Activated T-helper 1 cell treated with anti-CD3 and anti-CD28 coated beads, Interleukin-12 subunit alpha, Interleukin-12 subunit beta, Interleukin-2, Interleukin-4 antibody, amounts not matched to agents 30 ng/mL and 10 ng/mL and 1 ng/mL, durations not matched to agents 14 hours and 24 hours and 36 hours (primary cell): ENCODE measurements at places on chromosomes 3 and 15. TPM values are rescaled to one million over a fixed set of nuclear protein-coding genes. Genes with fewer than 3 reads are reported as not detected.
A peak's percentile ranks its signal among the peaks of the same experiment; 100 is the strongest.

Gene AADACL2
- not detected in 2 replicates for total RNA-seq

Gene GOLGA6B
- not detected in 2 replicates for total RNA-seq

Gene PLA1A
- 0.22 and 0.29 TPM in 2 replicates for total RNA-seq

Gene AMIGO3
- total RNA-seq = 0.39 TPM in 1 of 2 replicates, not detected in the other

DNA sequence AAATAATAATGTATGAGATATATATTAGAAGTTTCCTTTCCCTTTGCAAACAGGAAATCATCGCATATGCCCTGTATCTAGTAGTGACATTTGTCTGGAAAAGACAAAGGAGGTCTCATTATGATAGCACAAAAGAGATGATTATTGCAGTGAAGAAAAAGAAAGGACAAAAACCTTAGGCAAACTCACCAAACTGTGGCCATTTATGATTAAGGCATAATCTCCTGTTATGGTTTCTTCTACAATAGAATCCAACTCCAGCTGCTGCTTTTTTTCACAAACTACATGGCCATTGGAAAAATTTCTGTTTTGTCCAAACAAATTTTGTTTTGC lies 218.2 kb downstream of the ATP8B4 start:
- no peaks in the 10 kb centered on the region for H3K4me1 ChIP-seq
- H3K4me3 ChIP-seq = no peak overlapping the region
- DNase-seq = no peak

- peaks cover 7% of the 10 kb centered on the region for H3K27me3 ChIP-seq
- H3K4me3 ChIP-seq = no peak overlapping the region
- no peak for DNase-seq
- no peaks in the 10 kb centered on the region for H3K4me1 ChIP-seq
- H3K27ac ChIP-seq = no peak overlapping the region
These were observed 16.9 kb upstream of the SPATA12 start for GRCh38 chr3:57043518-57043917.

GRCh38 chr3:9914559-9915253 lies 2.2 kb upstream of the IL17RC start:
- H3K4me1 ChIP-seq = peaks cover 18% of the 10 kb centered on the region
- no peaks in the 10 kb centered on the region for H3K36me3 ChIP-seq
- DNase-seq = no peak
- H3K27me3 ChIP-seq = peaks cover 2% of the 10 kb centered on the region
- no peak overlapping the region for H3K27ac ChIP-seq
- H3K4me3 ChIP-seq = peak overlapping the region; percentile 15

GRCh38 chr15:43792761-43793476 lies 799 bp downstream of the SERF2 start:
- peaks cover 47% of the 10 kb centered on the region for H3K4me1 ChIP-seq
- H3K27ac ChIP-seq = peak overlapping the region; percentile 94
- no peaks in the 10 kb centered on the region for H3K27me3 ChIP-seq
- H3K4me3 ChIP-seq = peak overlapping the region; percentile 97
- peak; percentile 23 for DNase-seq

DNA sequence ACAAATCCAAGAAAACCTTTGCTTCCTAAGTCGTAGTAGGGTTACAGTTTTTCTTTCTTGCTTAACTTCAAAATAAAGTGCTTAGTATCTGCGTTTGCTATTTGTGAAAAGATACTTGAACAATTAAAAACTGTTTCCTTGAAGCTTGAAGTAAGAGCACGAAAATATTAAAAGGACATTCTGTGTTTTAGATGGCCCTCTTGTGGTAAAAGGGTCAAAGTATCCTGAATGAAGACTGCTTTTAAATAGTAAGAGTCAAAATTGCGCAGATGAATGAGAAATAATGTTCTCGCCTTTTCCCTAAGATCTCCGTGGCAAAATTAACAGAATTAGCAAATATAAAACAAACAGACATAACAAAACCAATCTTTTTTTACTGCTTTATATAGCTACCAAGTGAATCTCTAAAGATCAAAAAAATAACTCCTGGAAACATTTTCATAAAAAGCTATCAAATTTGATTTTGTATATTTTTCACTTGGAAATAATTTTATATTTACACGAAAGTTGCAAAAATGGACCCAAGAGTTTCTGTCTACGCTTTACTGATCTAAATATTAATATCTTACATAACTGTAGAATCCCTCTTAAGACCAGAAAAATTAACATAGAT lies 175.4 kb downstream of the MBNL1 start:
- no peaks in the 10 kb centered on the region for H3K27me3 ChIP-seq
- H3K36me3 ChIP-seq = peaks cover 31% of the 10 kb centered on the region
- peaks cover 65% of the 10 kb centered on the region for H3K4me1 ChIP-seq
- H3K4me3 ChIP-seq = no peak overlapping the region
- no peak for DNase-seq

DNA sequence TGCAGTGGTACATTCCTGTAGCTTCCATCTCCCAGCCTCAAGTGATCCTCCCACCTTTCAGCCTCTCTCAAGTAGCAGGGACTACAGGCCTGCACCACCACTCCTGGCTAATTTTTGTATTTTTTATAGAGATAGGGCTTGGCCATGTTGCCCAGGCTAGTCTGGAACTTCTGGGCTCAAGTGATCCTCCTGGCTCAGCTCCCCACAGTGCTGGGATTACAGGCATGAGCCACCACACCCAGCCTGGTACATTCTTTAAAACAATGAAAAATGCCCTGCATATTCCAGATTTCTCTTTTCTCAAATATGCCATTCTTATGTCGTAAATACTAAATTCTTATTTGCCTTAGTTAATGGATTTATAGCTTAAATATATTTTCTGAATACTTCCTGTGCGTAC lies 581.4 kb downstream of the MECOM start:
- DNase-seq = no peak
- H3K27me3 ChIP-seq = no peaks in the 10 kb centered on the region
- H3K4me3 ChIP-seq = no peak overlapping the region
- H3K4me1 ChIP-seq = no peaks in the 10 kb centered on the region

DNA sequence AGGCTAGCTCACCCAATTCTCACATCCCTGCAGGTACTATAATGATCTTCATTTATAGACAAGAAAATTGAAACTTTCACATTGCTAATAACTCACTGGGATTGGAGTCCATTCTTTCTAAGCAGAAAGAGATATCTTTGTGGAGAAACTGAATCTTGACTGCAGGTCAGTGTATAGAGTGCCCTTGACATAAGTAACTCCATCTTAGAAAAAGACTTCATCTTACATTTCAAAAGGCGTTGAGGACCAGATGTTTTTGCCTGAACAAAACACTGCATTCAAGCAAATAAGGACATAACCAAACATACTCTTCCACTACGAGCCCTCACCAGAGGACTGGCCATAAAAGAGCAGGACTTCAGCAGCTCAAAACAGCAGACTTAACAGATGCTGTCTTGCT lies 6.8 kb upstream of the CCR3 start:
- no peak overlapping the region for H3K4me3 ChIP-seq
- H3K4me1 ChIP-seq = peaks cover 9% of the 10 kb centered on the region
- H3K27ac ChIP-seq = no peak overlapping the region
- H3K36me3 ChIP-seq = no peaks in the 10 kb centered on the region

- H3K4me1 ChIP-seq = no peaks in the 10 kb centered on the region
- no peak overlapping the region for H3K27ac ChIP-seq
- no peaks in the 10 kb centered on the region for H3K36me3 ChIP-seq
- H3K27me3 ChIP-seq = no peaks in the 10 kb centered on the region
- no peak overlapping the region for H3K4me3 ChIP-seq
These were observed 107.5 kb upstream of the ARHGEF26 start for GRCh38 chr3:154013736-154014135.

DNA sequence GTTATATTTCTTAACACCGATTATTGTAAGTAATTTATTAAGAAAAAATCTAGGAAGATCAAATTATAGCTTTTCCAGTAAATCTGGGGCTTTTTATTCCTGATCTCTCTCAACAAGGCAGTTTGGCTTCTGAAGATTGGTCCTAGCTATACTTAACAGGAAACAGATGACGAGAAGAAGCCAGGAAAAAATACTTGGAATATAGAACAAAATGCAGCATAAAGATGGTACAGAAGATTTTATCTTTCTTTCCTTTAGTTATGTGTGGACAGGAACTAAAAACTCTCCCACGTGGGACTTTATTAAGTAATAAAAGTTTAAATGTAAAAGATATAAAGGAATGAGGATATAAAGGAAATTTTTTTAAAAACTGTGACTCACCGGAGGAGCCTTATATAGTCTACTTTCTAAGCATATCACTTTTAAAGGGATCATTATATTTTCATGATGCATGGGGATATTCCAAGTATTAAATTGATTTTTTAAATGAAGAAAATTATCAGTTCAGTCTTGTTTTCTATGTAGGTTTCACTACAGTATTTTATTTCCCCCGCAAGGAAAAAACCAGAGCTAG lies 8.2 kb downstream of the B3GNT5 start:
- peaks cover 8% of the 10 kb centered on the region for H3K4me1 ChIP-seq
- no peaks in the 10 kb centered on the region for H3K27me3 ChIP-seq
- H3K4me3 ChIP-seq = no peak overlapping the region
- peaks cover 6% of the 10 kb centered on the region for H3K36me3 ChIP-seq
- H3K27ac ChIP-seq = no peak overlapping the region

DNA sequence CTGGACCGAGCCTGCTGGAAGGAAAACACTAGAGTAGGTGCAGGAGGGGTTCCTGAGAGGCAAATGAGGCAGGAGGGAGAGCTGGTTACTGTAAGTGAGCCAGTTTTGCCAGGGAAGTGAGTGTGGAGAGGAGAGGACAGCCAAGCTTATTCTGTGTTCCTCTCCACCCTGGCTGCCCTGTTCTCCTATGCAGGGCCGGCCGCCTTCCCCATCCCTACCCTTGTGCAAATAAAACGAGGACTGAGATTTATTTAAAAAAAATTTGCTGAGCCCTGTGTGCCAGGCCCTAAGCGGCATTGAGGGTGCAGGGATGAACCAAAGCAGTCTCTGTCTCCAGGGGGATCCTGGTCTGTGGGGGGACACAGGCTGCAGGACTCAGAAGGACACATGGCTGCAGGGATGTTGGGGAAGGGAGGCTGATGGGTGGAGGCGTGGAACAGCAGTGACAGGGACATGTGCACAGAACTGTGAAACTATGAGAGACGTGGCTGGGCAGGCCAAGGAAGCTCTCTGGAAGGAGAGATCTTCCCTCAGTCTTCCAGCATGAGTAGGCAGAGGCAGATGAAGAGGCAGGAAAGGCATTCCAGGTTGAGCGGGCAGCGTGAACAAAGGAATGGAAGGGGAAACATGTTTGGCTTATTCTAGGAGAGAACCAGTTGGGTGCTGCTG lies 12.1 kb downstream of the CORO2B start:
- no peak overlapping the region for H3K27ac ChIP-seq
- no peak for DNase-seq
- H3K36me3 ChIP-seq = no peaks in the 10 kb centered on the region
- H3K27me3 ChIP-seq = peaks cover 3% of the 10 kb centered on the region
- no peak overlapping the region for H3K4me3 ChIP-seq

DNA sequence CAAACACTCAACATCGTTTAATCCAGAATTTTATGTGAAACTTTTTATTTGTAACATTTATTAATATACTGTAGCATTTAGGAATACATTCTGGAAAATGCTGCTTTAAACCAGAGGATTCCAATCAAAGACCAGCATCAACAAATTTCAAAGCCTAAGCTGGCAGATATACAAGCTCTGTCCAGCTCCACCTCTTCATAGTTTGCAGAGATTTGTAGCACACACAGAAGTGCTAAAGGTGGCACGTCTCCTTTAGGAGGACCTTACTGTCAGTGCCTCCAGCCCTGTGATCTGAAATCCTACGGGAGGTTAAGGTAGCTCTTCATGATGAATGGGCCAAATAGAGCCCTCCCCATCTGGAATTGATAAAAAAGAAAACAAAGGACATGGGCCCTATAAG lies 329.7 kb upstream of the NECTIN3 start:
- H3K27me3 ChIP-seq = peaks cover 8% of the 10 kb centered on the region
- no peak overlapping the region for H3K27ac ChIP-seq
- no peak overlapping the region for H3K4me3 ChIP-seq
- H3K36me3 ChIP-seq = no peaks in the 10 kb centered on the region

DNA sequence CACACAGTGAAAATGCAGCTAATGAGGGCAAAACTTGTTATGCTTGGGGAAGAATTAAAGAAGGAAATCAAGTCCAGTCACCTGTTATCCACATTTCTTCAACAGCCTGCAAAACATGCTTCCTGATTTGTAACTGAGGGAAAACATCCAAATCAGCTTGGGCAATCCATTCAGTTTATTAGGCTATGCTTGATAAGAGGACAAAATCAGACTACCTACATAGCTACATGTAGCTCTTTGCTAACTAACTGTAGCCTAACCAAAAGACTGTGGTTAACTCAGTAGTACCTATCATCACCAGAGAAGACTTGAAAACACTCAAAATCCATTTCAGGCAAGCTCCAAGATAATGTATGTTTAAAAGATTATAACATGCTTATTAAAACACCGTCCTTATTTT lies 436.4 kb downstream of the SHQ1 start:
- no peaks in the 10 kb centered on the region for H3K27me3 ChIP-seq
- no peak overlapping the region for H3K4me3 ChIP-seq
- DNase-seq = no peak
- peaks cover 9% of the 10 kb centered on the region for H3K36me3 ChIP-seq
- H3K27ac ChIP-seq = no peak overlapping the region

- no peak overlapping the region for H3K27ac ChIP-seq
- peaks cover 11% of the 10 kb centered on the region for H3K4me1 ChIP-seq
- DNase-seq = no peak
- H3K4me3 ChIP-seq = no peak overlapping the region
- H3K36me3 ChIP-seq = peaks cover 25% of the 10 kb centered on the region
These were observed 20.9 kb downstream of the ASB7 start for GRCh38 chr15:100623301-100623700.

- no peak for DNase-seq
- no peaks in the 10 kb centered on the region for H3K36me3 ChIP-seq
- no peak overlapping the region for H3K4me3 ChIP-seq
- peaks cover 7% of the 10 kb centered on the region for H3K27me3 ChIP-seq
- no peak overlapping the region for H3K27ac ChIP-seq
- H3K4me1 ChIP-seq = no peaks in the 10 kb centered on the region
These were observed 410.6 kb downstream of the FOXP1 start for GRCh38 chr3:71172951-71173350.

GRCh38 chr15:96122077-96123027 lies 208.1 kb upstream of the NR2F2 start:
- no peak overlapping the region for H3K27ac ChIP-seq
- no peaks in the 10 kb centered on the region for H3K36me3 ChIP-seq
- no peaks in the 10 kb centered on the region for H3K27me3 ChIP-seq
- H3K4me3 ChIP-seq = no peak overlapping the region
- no peak for DNase-seq

DNA sequence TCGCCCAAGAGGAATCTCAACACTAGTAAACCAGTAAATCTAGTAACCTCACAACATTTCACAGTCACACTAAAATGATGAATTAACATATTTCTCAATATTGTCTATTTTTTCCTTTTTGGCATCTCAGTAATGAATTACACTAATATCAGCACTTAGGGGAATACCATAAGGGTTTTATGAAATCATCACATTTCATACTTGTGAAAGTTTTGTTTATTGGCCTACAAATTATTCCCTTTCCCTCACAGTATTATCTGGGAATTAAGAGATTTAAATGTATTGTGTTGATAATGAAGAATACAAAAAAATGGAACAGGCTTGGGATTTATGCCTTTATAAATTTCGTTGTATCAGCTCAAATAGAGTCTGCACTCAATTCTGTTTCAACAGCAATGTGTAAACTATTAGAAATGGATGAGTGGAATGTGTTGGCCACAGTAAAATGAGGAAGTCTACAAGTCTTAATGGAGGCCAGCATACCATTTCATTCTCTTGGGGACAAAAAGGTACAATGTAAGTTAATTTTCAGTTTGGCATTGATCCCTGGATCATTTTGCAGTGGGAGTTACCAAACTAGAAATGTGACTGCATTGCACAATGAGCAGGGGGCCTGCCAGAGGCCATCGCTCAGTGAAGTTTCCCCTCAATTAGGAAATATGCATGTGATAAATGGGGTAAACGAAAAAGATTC lies 195.4 kb downstream of the FMN1 start:
- H3K27ac ChIP-seq = no peak overlapping the region
- H3K27me3 ChIP-seq = peaks cover 3% of the 10 kb centered on the region
- no peak overlapping the region for H3K4me3 ChIP-seq
- H3K36me3 ChIP-seq = no peaks in the 10 kb centered on the region
- no peaks in the 10 kb centered on the region for H3K4me1 ChIP-seq
